Coronary artery (tissue), 2 donors: ENCODE measurements at places on chromosomes 16 and 17.

DNA sequence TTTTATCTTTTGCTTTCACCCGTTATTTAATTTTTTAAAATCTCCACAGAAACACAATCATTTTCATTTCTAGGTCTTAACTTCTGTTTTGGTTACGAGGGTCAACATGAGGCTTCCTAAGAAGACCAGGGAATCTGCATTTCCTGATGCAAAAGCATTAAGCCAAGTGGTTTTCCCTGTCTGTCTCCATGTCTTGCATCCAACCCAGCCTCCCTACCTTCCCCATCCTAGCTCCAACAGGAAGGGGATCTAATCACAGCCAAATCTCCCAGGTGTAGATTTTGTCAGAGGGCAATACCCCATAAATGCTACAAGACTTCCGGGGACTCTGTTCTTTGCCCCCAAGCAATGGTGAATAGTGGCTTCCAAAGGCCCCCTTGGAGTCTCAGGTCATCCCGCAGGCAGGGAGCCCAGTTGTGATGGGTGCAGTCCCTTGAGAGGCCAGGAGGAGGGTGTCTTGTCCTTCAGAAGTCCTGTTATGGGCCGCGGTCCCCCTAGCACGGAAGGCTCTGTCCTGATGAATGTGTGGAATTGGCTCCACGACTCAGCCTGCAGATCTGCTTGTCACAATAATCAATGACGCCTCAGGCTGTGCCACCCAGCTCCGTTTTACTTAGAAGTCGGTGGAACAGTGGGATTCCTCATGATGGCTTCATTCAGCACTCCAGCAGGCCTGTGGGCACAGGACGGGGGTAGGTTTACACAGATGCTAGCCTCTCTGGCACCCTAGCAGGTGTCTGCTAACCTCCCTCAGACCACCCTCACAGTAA, 141.1 kb downstream of the RGS9 start:
- no peak for DNase-seq

DNA sequence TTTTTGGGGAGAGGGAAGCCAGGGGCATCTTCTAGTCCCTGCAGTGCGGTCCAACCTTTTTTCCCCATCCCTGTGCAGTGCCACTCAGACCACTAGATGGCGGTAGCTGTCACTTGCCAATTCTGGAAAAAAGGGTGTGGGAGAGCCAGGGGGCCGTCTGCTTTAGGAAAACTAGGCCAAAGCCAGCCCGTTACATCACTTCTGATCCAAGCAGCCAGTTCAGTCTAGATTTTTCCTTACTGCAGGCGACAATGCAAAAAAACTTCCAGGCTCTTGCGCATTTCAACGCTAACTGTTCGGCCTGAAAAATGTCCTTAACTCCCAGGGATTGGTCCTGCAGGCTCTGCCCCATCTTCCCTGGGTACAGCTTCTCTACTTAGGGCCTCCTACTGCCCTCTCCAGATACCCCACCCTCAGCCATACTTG, 69.2 kb upstream of the CES5A start:
- DNase-seq: no peak

- no peak for DNase-seq
Measured at GRCh38 chr17:11668618-11669017, 70.3 kb downstream of the DNAH9 start.

GRCh38 chr16:78672779-78673556, 573.5 kb downstream of the WWOX start:
- DNase-seq: no peak

DNA sequence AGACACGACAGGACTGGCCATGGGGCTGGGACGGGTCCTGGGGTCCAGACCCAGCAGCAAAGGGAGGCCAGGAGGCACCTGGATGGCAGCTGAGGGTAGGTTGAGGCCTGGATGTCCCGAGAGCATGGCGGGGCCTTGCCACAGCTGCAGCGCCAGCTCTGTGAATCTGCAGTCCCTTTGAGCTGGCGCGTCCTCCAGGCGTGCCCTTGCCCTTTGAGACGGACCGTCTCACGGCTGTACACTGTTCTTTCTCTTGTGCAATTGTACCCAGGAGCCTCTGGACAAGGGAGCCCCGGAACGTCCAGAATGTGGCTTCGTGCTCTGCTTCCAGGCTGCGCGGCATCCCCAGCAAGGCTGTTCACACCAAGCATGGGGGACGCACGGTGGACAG, 69.5 kb upstream of the CIBAR2 start:
- no peak for DNase-seq

DNA sequence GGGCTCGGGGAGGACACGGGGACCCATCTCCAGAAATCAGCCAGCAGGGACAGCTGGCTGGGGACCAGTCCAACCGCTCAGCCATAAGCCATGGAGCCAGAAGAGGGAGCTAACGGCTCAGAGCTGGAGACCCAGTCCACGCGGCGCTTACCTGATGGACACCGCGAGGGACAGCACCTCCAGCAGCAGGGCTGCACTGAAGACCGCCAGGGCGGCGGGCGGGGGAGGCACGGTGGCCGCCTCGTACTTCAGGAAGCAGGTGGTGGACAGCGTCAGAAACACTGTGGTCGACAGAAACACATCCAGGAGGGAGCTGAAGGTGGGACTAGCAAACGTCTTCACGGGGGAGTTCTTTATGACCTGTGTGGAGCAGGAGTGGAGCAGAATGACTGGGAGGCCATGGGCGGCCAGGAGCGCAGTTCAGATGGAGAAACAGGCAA, 102.6 kb upstream of the CREBBP start:
- DNase-seq: no peak

DNA sequence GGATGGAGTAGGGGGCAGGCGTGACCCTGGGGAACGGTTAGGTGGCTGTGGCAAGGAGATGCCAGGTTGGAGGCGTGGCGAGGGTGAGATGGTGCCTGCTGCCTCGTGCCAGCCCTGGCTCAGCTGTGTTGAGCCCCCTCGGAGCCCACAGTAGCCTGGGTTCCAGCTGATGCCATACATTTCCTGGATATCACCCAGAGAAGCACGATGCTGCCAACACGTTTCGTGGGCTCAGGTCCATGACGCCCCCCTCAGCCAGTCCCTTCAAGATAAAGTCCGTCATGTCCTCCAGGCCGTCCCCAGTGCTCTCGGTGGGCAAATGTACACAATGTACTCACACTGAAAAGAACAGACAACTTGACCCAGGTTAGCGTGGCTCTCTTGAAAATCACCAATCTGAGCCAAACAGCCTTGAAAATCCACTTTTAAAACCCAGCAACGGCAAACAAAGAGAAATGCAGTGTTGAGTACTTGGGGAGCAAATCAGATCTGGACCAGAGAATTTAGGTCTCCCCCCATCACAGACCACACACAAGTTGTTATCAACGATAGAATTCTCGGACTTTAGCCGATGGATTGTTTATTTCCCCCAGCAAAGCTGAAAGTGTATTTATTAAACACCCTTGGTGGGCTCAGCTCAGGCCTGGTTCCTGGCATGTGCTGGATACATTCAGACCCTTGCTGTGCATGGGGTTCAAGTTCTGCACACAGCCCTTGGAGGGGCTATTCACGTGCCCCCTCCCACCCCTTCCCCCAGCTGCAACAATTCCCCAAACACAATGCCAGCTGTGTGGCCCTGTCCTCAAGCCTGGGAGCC, 102.8 kb upstream of the PLCG2 start:
- DNase-seq: no peak

GRCh38 chr17:1315409-1315808, 35.9 kb downstream of the TRARG1 start:
- peak; percentile 83 for DNase-seq
